ENCODE measurements at places on chromosomes 12 and 14. TPM values are rescaled to one million over a fixed set of nuclear protein-coding genes. Genes with fewer than 3 reads are reported as not detected.

Gene KRT8
- total RNA-seq = 1.1 TPM

Gene LRRIQ1
- 0.53 TPM for total RNA-seq

Gene ASB2
- 32.3 TPM for total RNA-seq

Gene SLC25A47
- 0.09 TPM for total RNA-seq

Gene SCN8A
- total RNA-seq = 0.35 TPM

Gene LEMD3
- 21.7 TPM for total RNA-seq

Gene RASSF3
- 32.5 TPM for total RNA-seq

- no peak for DNase-seq
Observed at GRCh38 chr14:48373981-48374380, 698.6 kb upstream of the MDGA2 start.

DNA sequence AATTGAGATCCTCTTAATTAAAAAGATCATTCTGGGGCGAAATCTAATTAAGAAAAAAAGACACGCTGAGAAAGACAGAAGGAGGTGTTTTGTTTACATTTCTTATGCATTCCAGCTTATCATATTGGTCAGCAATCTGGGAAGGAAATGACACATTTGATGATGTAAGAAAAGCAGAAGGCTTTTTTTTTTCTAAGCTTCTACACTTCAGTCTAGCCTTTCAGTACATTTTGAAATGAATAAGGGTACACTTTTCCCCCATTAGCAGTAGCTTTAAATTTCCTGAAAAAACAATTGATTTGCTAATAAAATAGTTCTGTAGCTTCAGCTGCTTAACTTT is 5.9 kb upstream of the GSC start:
- no peak for DNase-seq

- no peak for DNase-seq
Observed at GRCh38 chr12:109445191-109445609, 31.9 kb downstream of the KCTD10 start.

DNA sequence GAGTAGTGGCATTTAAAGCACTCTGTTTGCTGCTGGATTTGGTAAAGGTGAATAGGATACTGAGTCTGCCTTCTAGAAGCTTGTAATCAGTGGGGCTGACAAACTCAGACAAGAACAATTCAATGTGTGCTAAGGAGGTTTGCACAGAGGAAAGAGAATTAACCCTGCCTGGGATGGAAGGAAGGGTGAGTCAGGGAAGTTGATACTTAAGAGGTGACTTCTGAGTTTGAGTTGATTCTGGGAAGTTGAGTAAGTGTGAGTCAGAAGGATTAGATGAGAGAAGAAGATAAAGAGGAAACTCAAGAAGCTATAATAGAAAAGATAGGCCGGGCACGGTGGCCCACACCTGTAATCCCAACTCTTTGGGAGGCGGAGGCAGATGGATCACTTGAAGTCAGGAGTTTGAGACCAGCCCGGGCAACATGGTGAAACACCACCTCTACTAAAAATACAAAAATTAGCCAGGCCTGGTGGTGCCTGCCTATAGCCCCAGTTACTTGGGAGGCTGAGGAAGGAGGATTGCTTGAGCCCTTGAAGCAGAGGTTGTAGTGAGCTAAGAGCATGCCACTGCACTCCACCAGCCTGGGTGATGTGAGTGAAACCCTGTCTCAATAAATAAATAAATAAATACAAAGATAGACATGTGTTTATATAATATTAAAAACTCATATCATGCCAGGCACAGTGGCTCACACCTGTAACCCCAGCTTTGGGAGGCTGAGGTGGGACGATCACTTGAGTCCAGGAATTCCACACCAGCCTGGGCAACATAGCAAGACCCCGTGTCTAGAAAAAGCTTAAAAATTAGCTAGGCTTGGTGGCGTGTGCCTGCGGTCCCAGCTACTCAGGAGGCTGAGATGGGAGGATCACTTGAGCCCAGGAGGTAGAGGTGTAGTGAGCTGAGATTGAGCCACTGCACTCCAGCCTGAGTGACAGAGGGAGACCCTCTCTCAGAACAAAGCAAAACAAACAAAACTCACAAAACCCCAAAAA is 126.8 kb upstream of the CPM start:
- no peak for DNase-seq

DNA sequence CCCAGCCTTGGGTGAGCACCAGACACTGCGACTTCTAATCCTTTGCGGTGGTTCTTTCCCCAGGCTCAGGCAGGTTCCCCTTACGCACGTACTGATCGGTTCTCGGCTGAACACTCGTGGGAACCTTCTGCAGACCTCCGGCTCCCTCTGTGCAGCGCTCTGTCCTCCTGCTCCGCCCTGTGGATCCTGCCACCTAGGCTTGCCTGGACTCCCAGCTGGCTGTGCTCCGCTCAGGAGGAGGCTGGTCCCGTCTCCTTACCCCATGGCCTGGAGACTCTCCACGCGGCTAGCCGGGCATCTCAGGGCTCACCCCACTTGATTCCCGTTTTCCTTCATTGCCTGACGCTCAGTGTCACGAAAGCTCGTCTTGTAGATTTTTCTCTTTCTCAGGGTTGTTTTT is 34.7 kb downstream of the TNFAIP2 start:
- no peak for DNase-seq

- no peak for DNase-seq
Observed at GRCh38 chr12:114302117-114302516, 103.8 kb downstream of the TBX5 start.

- no peak for DNase-seq
Observed at GRCh38 chr12:132020292-132020691, 70.5 kb downstream of the EP400 start.

DNA sequence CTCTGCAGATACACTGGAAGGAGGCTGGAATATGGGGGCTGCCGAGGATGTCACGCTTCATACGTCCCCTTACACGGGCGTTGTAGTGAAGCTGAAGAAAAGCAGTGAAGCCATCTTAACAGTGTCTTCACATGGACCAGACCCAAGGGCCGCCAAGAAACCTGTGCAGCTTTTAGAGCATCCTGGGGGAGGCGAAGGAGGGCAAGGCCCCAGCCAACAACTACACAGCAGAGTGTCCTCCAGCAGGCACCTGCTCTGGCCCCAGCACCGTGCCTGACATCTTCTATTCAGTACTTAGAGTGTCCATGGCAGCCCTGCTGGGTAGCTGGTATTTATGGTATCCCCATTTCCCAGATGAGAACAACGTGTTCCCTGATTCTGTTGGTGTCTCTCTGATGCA is 48.9 kb upstream of the RIN3 start:
- DNase-seq = no peak

DNA sequence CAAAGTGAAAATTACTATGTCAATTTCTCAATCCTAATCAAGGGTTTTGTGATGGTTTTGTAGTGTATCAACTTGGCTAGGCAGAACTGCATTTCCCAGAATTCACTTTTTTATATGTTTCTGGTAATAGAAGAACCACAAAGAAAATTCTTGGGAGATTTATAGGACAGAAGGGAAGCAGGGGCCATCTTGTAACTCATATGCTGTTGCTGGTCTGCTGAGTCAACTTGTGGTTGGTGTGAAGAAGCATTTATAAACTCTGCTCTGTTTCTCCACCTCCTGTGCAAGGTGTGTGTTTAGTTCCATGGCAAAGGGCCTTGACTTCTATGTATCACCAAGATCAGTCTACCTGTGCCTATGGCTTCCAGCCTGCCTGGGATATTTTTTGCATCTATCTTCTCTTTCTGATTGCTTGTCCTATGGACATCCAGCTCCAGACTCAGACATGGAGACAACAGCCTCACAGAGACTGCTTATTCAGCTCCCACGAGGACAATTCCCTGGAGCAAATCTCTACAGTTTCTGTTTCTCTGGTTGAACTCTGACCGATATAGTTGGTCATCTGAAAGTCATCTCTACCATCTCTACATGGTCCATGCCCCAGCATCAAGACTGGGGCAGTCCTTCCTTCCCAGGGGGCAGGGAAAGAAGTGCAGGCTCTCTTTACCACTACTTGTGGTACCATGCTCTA is 364.3 kb upstream of the DDHD1 start:
- no peak for DNase-seq

DNA sequence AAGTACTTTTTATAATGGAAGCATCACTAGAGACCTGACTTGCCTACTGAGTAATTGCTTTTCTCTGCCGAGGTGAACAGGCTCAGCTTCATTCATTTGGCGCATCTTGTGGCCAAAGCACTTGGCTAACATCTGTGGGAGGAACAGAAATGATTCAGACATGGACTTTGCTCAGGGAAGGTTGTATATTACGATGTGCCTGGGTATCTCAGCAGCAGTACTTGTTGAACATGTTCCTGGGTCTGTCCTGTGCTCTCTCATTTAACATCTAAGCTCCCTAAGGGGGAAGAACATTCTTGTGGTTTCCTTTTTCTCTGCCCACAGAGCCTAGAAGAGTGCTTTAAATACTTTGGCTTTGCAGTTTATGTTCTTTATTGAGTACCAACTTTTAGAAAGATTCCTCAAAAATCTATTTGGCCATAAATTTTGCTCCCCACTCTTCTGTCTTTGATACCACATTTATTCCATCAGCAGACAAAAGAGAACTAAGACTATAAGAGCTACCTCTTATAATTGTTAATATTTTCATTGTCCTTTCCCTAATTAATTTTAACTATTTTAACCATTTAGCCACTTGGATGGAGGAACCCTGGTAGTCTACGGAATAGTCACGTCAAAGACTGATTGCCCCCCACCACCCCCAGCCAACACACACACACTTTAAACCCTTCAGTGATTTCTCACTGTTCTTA is 101.2 kb upstream of the EGLN3 start:
- no peak for DNase-seq
